Tongue (tissue), 3 donors: ENCODE measurements at places on chromosomes 11 and 22. TPM values are rescaled to one million over a fixed set of nuclear protein-coding genes. Genes with fewer than 3 reads are reported as not detected.
A peak's percentile ranks its signal among the peaks of the same experiment; 100 is the strongest.

GRCh38 chr11:77115181-77115611, 12.6 kb downstream of the OMP start:
- DNase-seq: no peak

DNA sequence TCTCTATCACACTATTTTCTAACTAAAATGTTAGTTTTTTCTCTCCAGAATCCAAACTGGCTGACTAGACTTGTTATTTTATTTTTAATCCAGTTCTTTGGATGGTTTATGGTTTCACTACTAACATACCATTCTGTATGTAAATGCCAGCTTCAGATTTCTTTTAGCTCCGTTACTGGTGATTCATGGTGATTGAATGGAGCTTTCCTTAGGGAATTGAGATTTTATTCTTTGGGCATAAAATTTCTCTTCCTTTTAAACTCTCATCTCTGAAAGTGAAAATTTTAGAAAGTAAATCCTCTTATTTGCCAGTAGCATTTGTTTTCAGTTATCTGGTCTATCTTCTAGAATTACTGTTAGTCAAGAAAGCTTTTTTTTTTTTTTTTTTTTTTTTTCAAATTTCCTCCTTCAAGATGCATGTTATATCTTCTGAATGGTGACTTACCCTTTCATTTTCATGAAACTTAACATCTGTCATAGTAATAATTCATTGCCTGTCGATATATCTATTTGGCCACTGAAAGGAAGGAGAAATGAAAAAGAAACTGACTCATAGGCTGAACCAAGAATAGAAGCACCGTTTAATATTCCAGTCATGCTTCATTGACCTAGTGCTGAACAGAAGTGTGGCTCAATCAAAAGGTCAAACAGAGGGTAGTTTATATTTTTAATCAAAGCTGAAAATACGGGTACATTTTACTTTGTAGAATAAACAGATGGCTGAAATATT, 6.4 kb downstream of the ENDOD1 start:
- DNase-seq: peak; percentile 42

Gene JRKL
- total RNA-seq: 14.6 TPM

Gene FZD4
- total RNA-seq: 59.5 TPM

- DNase-seq: peak; percentile 29
Observed at GRCh38 chr22:31350410-31350863, 4.3 kb upstream of the PATZ1 start.

- DNase-seq: no peak
Observed at GRCh38 chr11:75652936-75653335, 15.9 kb downstream of the MAP6 start.

Gene UBQLN3
- total RNA-seq: not detected

Gene ATG16L2
- 34.5 TPM for total RNA-seq

DNA sequence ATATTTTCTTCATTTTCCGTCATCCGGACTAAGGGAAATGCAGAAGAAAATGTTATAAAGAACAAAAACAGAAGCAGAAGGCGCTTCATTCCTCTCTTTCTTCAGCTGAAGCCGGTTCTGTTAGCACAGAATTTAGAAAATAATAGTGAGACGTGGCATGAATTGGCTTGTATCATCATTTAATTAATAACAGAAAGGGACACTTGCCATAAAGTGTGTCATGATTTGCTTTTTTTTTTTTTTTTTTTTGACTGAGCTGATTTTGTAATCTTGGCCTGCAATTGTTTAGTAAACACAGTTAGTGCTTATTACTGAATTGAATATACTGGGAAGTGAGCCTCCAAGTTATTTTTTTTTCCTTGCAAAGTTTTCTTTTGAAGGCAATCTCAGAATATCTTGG, at the start of gene MMP27:
Gene MMP27 (minus strand): TSS at position 144 of the 400 bp plus-strand sequence. CDS start 55 bp downstream, at position 89.
- no peak for DNase-seq

Gene CAVIN3
- 74.2 TPM for total RNA-seq

GRCh38 chr11:2302896-2303626, 1.2 kb downstream of the TSPAN32 start:
- DNase-seq: no peak

DNA sequence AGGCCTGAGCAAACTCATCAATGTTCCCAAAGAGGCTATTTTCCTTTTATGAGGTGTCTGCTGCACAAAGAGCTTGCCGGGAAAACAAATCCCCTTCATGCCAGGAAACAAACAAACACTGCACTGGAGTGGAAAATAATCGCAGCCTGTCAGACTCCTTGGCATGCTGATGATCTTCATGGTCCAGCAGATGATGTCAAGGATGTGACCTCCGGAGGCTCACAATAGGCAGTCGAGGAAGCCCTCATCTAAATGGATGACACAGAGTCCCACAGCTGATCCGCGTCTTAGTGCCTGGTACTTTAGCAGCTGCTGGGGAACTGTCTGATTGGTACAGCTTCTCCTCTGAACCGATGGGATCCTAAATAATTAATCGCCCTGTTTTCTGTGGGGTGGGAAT, 187.6 kb downstream of the TENM4 start:
- DNase-seq: no peak

DNA sequence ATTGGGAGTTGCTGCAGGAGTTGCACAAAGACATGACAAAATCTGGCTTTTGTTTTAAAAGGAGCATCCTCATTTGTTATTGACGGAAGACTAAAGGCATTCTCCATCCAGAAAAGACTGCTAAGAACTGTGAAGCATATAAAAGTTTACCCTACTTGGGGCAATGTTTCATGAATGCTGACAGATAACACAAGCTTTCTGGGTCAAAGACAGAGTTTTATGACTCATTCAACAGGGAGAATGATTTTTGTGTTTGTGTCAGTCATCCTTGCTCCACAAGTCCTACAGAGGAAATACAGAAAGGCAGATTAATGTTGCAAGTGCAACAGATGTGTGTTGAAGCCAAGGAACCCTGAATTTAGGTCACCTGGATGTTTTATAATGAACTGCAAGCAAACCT, 2.5 kb downstream of the GLYATL1 start:
- DNase-seq: no peak

DNA sequence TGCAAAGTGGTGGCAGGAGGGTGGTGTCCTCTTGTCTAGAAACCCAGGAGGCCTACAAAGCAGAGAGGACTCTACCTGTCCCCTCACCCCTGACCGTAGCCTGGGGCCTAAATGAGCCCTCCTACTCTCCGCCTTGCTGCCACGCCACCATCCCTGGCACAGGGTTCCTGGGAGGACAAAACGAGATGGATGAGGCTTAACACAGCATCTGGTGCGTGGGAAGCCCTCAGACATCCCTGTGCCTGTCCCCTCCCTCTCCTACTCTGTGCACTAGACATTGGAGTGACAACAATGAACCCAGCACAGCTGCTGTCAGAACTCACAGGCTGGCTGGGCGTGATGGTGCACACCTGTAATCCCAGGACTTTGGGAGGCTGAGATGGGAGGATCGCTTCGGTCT, 36.4 kb upstream of the DKK3 start:
- DNase-seq: no peak

Gene AMOTL1
- 257 TPM for total RNA-seq

Gene B4GALNT4
- 22.9 TPM for total RNA-seq

DNA sequence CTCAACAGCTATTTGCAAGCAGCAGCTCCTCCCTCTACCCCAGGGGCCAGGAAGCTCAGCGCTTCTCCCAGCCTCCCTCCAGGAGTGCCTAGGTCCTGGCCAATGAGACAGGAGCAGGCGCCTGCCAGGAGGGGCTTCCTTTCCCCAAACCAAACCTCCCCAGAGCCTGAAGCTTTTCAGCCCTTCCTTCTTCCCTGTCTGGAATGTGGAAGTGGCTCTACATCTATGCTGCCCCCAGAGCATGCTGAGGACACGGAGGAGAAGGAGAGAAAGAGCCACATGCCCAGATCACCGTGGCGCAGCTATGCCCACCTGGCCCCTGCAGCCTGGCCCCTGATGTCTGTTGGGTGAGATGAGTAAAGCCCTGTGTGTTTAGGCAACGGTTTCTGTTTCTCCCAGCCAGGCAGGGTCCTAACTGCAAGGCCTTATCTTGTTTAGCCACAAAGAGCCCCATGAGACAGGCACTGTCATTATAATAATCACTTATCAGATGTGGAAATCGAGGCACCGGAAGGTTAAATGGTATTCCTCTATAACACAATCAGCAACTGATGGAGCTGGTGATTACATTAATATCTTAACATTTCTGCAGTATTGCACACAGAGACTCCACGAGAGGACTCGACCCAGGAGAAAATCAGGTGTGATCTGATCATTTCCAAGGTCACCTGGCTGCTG, 315.8 kb downstream of the CTTN start:
- no peak for DNase-seq

Gene C11orf21
- total RNA-seq: 0.10 TPM

Gene LRRC56
- 2.1 TPM for total RNA-seq

DNA sequence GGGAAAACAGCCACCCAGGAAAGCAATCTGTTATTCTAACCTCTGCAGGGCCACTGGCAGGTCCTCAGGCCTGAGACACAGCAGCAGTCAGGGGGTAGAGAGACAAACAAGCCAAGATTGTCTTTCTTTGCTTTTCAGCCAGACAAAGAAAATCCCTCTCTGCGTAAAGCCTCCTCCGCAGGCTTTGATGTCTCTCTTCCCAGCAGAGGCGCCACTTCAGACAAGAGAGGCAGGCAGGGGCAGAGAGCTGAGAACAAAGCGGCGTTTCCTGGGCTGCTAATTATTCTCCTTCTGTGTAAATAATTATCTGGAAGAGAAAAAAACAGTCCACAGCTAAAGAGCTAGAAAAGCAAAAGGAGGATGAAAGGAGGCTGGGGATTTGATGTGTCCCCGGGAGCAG, 102.7 kb upstream of the SEZ6L start:
- DNase-seq: peak; percentile 12

Gene CASP5
- not detected for total RNA-seq

- DNase-seq: peak; percentile 57
Observed at GRCh38 chr11:26828288-26828687, 106.4 kb upstream of the SLC5A12 start.

DNA sequence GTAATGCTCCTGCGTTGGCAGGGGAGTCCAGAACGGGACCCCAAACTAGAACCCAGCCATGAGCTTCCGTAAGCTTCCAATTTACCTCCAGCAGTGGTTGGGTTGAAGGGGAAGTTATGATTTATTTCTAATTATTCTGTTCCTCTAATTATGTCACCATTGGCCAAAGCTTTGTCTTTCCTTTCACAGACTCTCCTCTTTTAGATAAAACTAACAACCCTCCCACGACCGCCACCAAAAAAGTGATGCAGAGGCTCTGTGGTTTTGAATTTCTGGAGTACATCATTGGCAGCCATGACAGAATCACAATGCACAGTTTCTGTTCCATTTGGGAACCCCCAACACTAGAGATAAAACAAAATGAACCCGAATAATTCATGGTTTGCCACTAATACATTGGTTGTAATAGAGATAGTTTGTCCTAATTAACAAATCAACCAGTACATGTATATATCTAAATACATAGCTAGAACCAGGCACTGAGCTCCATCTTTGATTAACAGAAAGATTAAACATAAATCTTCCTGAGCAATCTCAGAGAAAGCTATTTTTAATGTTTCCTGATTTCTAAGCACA, 64.3 kb downstream of the ETS1 start:
- no peak for DNase-seq

GRCh38 chr11:2451916-2452315, 7.1 kb downstream of the KCNQ1 start:
- no peak for DNase-seq

Gene MS4A12
- total RNA-seq: not detected
